Stomach (tissue), 19 donors: ENCODE measurements at places on chromosomes 6 and 20. TPM values are rescaled to one million over a fixed set of nuclear protein-coding genes. Genes with fewer than 3 reads are reported as not detected.

Gene LTA
- not detected for total RNA-seq

DNA sequence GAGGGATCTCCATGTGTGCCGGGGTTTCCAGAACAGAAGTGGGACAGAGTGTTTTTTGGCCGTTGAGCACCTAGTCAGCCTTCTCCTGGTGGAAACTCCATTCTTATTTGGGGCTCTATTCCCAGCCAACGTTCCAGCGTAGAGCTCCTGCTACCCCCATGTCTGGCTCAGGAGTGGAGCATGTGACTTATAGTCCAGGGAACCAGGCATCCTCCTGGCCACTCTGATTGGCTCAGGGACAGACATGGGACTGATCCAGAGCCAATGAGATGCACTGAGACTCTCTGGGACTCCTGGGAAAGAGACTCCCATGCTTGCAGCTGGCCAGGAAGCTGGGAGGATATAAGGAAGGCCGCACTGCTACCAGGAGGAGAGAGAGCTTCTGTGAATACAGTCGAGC is 87.1 kb downstream of the SULF2 start:
- no peaks in the 10 kb centered on the region for H3K27me3 ChIP-seq
- H3K4me1 ChIP-seq, result no peaks in the 10 kb centered on the region
- DNase-seq, result no peak

DNA sequence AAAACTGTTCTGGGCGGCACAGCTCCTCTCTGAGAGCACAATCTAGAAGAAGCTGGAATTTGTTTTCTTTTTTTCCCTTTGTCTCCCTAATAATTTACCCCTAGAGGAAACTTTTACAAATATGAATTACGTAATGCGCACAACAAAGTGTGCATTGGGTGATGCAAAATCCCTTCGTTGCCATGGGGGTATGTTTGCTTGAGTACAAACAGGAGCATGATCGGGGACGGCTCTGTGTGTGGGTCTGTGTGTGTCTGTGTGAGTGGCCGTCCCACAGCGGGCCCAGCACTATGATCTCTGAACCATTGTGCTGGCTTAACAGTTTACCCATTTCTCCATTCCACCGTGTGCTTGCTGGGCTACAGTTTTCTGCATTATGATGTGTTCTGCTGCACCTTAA is 278.2 kb downstream of the CDC5L start:
- H3K27ac ChIP-seq, result no peak overlapping the region
- no peaks in the 10 kb centered on the region for H3K36me3 ChIP-seq
- peak; percentile 8 for DNase-seq
- H3K27me3 ChIP-seq, result no peaks in the 10 kb centered on the region
- no peaks in the 10 kb centered on the region for H3K4me1 ChIP-seq

GRCh38 chr6:3385660-3386151 is 71.1 kb downstream of the SLC22A23 start:
- H3K4me1 ChIP-seq, result peaks cover 71% of the 10 kb centered on the region
- no peak for DNase-seq
- peak overlapping the region; percentile 53 for H3K27ac ChIP-seq
- no peaks in the 10 kb centered on the region for H3K27me3 ChIP-seq
- H3K36me3 ChIP-seq, result no peaks in the 10 kb centered on the region

DNA sequence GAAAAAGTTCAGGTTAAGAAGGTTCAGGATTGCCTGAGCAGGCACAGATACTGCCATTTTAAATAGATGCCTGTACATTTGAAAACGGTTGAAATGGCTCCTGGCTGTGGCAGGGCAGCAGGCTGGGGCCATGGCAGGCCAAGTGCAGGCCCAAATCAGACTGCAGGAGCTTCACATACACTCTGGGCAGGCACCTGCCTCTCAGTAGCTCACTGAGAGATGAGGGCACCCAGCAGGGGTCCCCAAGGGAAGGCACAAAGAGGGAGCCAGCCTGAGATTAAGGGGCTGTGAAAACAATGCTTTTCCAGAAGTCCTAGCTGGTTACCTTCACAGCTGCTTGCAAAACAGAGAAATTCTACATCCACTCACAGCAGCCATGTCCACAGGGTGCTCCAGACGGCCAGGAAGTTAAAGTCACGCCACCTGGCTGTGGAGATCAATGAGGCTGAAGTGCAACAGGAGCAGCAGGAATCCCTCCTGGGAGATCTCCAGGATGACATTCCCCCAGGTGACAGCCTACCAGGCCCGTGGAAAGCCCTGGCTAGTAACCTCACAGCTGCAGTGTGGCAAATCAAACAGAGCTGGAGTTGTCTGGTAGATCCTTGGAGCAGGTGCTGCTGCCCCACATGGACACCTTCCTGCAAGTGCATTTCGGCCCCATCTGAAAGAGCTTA is 6.2 kb upstream of the RAET1E start:
- H3K27ac ChIP-seq, result no peak overlapping the region
- no peak for DNase-seq
- H3K4me1 ChIP-seq, result no peaks in the 10 kb centered on the region
- no peaks in the 10 kb centered on the region for H3K27me3 ChIP-seq
- no peaks in the 10 kb centered on the region for H3K36me3 ChIP-seq

DNA sequence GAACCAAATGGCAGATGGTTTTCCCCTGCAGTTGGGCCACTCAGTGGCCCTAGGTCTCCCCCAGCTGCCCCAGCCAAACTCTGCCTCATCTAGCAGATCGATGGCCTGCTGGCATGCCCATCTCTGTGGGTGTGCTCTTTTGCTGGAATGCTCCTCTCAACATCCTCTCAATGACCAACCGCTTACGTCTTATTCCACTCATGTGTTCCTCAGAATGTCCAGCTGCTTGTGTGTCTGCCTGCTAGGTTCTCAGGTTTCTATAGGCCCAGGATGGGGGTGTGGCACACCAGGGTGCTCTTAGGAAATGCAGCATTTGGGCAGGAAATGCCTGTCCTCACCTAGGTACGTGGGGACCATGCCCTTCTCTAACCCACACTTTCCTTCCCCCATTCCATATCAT is 509.9 kb upstream of the SYNCRIP start:
- H3K4me1 ChIP-seq, result no peaks in the 10 kb centered on the region
- H3K36me3 ChIP-seq, result no peaks in the 10 kb centered on the region
- H3K27me3 ChIP-seq, result no peaks in the 10 kb centered on the region
- no peak overlapping the region for H3K27ac ChIP-seq
- no peak overlapping the region for H3K4me3 ChIP-seq
- DNase-seq, result no peak
